Stimulated activated CD4-positive, alpha-beta T cell treated with anti-CD3 and anti-CD28 coated beads, Interleukin-2, amount 100 ng/mL, for 24 hours (primary cell): ENCODE measurements at places on chromosomes 6 and 20.
A peak's percentile ranks its signal among the peaks of the same experiment; 100 is the strongest.

DNA sequence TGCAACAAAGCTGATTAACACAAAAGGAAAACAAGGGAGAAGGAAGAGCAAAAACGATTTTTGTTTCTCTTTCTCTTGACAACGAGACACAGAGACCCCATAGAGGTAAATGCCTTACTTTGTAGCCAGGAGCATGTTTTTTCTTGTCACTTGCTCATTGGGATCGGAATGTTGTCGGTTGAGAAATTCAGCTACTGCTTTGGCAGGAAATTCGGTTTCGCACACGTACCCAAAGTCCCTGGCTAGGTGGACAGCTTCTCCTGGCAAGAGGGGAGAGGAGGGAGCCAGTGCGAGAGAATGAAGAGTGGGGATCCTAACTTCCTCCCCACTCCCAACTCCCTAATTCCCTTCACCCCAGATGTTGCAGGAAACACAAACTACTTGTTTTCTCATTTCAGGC is 14.5 kb downstream of the TFAP2A start:
- DNase-seq = no peak

- DNase-seq = no peak
Observed at GRCh38 chr6:112037783-112038216, 16.1 kb upstream of the CCN6 start.

DNA sequence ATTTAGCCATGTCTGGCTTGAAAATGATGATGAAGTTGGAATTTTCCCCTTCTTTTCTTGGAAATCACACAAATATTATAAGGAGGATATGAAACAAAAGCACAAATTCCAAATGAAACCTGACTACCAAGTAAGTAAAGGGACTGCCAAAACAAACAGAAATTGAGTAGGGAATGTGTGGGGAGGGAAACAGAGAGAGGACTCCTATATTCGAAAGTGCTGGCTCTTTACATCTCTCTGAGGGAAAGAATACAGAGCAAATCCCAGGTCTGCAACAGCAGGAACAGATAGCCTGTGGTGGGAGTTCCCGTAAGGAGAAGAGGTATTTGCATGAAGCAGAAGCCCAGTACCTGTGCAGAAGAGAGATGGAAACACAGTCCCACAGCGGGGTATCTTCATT is 583.7 kb downstream of the EPM2A start:
- no peak for DNase-seq

- DNase-seq = no peak
Observed at GRCh38 chr20:40954521-40955165, 74.0 kb upstream of the TOP1 start.

- no peak for DNase-seq
Observed at GRCh38 chr6:105072798-105073199, 107.0 kb downstream of the POPDC3 start.

- no peak for DNase-seq
Observed at GRCh38 chr20:62697468-62697912, 11.1 kb upstream of the NTSR1 start.

DNA sequence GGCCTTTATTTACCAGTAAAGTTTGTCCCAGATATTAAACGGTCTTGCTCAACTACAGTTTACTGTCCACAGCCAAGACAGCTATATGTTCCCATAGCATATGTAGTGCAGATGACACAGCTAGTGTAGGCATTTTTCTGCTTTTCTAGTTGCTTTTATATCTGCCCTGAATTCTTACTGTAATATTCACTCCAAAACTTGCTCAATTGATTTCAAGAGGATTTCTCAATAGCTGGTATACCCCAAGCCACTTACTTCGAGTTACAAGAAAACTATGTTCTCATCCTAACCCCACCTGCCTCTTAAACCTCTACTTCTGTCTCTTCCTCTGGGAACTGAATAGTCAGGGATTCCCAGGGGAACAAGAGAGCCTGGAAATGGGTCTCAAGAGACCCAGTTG is 18.9 kb upstream of the ROS1 start:
- DNase-seq = no peak

DNA sequence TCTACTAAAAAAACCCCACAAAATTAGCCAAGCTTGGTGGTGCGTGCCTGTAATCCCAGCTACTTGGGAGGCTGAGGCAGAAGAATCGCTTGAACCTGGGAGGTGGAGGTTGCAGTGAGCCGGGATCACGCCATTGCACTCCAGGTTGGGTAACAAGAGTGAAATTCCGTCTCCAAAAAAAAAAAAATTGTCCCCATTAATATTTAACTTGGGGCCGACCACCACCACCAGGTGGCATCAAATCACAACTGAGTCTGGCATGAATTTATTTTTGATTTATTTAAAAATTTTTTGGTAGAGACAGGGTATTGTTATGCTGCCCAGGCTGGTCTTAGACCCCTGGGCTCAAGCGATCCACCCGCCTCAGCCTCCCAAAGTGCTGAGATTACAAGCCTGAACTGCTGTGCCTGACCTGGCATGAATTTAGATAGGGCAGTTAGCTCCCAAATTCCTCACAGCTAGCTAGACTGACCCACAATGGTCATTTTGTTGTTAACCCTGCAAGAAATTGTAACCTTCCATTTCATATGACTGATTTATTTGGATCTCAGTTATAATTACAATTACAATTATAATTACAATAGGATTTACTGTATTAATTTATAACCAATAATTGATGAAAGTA is 17.1 kb upstream of the BEND3 start:
- DNase-seq = peak; percentile 23

GRCh38 chr6:45000833-45001232 is 327.3 kb upstream of the RUNX2 start:
- DNase-seq = no peak

DNA sequence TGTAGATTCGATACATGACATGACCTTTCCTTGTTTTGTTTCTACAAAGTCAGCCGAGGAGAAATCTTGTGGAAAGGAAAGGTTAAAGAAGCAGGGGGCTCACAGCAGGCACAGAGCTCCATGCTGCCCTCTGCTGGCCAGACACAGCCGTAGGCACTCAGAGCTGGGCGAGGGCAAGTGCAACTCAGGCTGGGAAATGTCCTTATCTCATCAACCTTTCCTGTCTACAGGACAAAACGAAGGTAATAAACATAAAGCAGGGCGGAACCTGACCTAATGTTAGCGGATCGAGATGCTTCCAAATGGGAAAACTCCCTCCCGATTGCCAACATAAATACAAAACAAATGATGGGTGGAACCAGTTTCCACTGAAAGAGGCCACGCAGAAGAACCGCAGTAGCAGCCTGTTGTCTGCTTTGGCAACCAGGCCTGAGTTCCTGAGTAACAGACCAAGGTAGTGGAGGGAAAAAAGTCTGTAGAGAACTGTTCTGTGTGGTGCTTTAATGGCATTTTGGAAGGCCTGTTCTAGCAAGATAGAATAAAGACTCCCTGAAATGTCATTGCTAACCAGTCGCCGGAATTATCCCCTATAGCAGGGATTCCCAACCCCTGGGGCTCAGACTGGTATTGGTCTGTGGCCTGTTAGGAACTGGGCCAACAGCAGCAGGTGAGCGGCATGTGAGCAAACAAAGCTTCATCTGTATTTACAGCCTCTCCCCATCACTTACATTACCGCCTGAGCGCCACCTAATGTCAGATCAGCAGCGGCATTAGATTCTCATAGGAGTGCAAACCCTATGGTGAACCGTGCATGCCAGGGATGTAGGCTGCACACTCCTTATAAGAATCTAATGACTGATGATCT is 85.2 kb downstream of the MBOAT1 start:
- DNase-seq = peak; percentile 76
